ENCODE measurements at places on chromosomes 16 and 17.
A peak's percentile ranks its signal among the peaks of the same experiment; 100 is the strongest.

DNA sequence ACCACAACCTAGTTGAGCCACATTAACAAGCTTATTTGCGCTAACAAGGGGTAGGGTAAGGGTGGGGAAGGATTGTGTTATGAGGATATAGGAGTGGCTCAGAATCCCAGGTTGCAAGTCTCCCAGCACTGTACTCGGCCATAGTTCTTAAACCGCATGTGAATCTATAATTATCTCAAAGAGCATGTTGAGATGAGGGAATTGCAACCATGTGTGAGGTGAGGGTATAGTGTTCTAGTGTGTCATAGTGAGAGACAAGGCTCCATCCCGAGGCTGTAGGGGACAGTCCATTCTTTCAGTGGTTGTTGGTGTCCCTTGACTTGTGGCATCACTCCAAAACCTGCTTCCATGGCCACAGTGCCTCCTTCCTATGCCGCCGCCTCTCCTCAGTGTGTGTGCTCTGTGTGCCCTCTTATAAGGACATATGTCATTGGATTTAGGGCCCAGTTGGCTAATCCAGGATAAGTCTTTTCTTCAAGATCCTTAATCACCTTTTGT, 22.7 kb upstream of the ATP5MC1 start:
- no peak for DNase-seq

DNA sequence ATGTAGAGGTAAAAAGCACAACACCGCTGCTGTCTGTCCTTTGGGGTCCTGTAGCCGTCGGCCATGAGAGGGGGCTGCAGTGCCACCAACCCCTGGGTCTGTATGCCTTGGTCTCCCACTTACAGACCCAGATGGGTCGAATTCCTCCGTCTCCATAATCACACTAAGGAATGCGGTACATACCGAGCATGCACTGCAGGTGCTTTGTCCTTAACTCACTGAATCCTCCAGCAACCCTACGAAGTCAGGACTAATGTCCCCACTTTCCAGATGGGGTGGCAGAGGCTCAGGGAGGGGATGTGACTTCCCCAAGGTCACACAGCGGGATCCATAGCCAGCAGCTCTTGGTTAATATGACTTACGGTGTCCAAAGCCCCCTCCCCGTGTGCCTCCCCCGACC, 219.9 kb upstream of the CIBAR2 start:
- no peak for DNase-seq

GRCh38 chr16:35750701-35751104, 2291.3 kb downstream of the TP53TG3F start:
- DNase-seq: no peak

DNA sequence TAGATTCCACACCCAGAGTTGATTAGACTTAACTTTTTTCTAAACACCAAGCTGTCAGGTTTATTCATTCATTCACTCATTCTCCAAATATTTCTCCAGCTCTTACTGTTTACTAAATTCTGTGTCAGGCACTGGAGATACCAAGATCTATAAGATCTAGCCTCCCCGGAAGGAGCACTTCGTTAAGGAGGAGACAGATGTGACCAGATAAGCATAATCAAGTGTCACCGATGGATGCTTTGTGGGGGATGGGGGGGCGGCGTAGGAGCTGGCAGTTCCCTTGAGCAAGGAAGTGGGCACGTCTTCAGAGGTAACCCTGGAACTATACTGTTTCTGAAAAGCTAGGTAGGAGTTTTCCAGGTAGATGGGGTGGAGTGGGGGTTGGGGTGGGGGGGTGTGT, 3.8 kb upstream of the RPL26 start:
- no peak for DNase-seq

DNA sequence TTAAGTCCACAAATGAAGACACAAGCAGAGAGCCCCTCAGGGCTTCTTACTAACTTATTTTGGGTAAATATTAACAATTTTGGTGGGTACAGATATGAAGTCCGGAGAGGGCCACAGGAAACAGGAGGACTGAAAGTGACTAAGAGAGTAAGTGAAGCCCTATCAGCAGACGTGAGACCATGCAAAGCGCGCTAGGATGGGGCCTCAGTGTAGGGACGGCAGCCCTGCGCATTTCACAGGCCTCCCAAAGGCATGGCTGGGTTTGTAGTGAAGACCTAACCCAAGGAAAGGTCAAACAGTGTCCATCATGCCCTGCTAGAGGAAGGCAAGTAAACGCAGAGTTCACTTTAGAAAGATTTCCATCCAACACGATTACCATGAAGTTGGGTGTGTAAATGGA, 60.0 kb upstream of the SREBF1 start:
- DNase-seq: no peak

GRCh38 chr16:75112734-75113491, 3.7 kb downstream of the LDHD start:
- DNase-seq: no peak

DNA sequence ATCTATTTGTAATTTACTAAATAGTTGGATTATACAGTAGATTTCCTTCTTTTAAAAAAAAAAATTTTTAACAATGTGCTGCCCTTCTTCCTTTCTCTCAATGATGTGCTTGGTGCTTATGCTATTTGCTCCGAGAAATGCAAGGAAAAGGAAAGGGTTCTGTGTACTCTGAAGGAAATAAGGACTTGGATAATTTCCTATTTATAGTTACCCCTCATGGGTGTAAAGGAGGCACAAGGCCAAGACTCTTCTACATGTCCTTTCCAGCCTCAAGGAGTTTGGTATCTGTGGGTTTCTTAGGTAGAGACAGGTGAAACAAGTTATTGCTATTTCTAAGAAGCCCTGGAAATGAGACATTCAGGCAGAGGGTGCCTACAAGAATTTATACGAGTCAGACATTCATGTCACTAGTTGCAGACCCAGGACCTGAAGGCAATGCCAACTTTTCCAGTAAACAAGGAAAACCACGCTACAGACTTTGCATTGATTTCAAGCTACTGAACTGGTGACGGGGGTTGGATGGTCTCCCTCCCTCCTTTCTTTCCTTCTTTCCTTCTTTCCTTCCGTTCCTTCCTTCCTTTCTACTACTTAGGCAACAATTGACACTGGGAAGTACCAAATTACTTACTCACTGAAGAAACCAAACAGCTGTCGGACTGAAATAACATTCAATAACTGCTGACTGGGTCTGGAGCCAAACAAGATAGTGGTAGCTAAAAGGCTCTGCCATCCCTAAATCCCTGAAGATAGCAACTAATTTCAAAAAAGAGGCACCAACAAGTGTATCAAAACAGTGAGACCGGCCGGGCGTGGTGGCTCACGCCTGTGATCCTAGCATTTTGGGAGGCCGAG, 33.8 kb upstream of the GHDC start:
- DNase-seq: peak; percentile 54

GRCh38 chr17:49422714-49423113, 8.0 kb upstream of the PHB1 start:
- no peak for DNase-seq

- DNase-seq: no peak
Measured at GRCh38 chr17:68324114-68324513, 32.8 kb downstream of the ARSG start.

DNA sequence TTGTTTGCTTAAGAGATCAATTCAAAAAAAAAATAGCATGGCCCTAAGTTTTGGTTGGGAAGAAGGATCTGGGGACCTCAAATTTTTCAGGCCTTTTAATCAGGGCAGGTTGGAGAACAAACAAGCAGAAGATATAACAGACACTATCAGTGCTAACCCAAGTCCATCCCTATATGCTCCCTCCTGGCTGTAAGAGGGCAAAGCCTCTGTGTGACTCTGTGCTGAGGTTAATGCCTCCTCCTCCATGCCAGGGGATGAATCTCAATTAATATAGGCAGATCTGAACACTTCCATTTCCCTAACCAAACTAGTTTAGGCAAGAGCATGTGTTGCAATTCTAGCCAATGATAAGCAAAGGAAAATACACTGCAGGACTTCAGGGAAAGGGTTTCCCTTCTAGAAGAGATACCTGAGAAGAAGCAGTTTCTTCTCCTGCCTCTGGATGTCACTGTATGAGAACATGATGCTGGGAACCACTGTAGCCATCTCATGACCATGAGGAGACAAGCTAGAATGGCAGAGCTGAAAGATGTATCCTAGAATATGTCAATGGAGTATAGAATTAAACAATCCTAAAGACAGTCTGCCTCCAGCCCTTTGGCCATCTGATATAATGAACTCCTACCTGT, 76.0 kb downstream of the CHD9NB start:
- peak; percentile 28 for DNase-seq

DNA sequence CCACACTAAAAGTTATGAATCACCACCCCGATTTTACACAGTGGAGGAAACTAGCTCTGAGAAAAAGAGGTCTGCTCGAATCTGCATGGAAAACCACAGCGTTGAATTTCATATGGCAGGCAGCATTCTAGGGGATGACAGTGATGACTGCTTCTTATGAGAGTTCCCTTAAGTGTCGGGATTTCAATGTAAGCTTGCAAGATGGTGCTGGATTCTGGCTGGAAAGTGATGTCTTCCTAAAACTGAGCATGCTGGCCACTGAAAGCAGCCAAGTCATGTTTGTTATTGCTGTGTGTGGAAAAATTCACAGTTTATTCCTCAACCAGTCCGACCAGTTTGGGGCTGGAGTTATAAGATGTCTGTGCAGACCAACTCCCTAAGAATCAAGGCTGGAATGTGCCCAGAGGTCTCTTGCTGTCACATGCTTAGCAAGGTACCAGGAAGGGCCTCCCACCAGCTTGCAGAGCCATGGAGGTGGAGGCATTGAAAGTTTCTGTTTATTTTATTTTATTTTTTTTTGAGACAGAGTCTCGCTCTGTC, 37.2 kb upstream of the GAN start:
- DNase-seq: no peak

DNA sequence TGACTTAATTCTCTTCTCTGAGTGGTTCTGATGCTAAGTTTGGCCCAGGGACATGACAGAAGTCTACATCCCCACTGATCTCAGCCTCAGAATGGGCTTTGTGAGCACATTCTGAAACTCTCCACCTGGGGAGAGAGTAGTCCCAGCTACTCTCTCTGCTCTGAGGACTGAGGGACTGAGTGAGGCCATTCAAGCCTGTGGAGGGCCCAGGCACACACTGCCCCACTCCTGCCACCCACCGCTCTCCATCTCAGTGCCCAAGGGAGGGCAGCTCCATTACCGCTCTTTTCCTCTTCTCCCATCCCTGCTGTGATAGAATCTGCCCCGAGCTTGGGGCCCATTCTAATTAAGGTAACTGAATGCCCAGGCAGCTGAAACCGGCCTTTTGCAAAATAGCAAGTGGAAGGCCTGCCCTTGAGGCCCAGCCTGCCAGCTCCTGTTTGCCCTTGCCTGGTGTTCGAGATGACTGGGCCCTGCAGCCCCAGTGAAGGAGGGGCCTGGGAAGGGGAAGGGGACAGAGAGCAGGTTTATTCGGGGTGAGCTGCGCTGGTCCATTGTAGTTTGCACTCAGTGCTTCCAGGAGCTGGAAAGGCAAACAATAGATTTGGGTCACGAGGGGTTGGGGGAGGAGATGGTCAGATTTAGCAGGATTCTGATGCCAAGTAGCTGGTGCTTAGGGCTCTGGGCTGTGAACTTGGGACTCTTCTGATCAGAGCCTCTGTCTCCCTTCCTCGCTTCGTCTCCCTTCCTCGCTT, 76.2 kb downstream of the RAB11FIP4 start:
- DNase-seq: no peak

- no peak for DNase-seq
Measured at GRCh38 chr16:86726340-86726739, 148.0 kb downstream of the FOXL1 start.

DNA sequence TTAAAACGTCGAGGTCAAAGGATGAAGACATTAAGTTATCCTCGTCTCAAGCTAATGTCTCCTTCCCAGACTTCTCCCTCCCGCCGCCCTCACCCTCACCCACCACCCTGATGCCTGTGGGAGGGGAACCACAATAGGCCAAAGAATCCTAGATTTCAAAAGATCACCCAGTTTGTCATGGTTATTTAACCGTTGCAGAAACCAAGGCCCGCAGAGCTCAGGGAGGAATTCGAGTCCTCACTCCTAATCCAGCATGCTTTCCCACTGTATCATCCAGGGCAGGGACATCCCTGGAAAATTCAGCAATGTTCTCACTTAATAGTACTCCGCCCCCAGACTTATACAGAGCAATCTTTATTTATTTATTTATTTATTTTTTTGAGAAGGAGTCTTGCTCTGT, 41.8 kb upstream of the MYH10 start:
- no peak for DNase-seq

DNA sequence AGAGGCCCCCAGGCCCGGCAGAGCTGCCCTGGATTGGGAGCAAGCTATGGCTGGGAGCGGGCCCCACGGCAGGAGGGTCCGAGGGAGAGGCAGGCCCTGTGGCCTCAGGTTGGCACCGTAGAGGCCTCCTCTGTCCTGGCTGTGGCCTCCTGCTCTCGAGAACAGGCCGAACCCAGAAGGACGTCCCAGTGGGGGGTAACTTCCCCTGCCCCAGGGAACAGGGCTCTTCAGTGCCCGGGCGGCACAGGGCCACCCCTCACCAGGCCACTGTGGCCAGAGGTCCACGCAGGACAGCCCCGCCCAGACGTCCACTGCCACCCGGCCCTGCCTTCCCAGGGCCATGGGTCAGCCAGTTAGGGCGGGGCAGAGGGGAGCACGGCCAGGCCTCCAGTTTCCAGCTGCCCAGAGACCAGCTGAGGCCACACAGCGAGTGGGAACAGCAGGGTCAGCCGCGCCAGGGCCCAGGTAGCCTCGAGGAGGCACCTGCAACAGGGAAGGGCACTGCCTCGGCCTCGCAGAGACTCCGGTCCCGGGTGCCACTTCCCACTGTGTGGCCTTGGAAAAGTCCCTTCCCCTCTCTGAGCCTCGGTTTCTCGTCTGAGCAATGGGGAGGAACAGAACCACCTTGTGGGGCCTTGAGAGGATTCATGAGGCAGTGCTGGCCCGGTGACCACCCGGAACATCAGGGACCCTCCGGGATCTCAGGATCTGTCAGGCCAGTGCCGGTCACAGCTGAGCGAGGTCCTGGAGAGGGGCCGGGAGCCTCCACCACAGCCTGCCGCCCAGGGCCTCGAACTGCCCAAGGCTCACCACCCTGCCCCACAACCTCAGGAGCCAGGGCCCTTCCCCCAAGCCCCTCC, 32.0 kb downstream of the ZNF469 start:
- no peak for DNase-seq

DNA sequence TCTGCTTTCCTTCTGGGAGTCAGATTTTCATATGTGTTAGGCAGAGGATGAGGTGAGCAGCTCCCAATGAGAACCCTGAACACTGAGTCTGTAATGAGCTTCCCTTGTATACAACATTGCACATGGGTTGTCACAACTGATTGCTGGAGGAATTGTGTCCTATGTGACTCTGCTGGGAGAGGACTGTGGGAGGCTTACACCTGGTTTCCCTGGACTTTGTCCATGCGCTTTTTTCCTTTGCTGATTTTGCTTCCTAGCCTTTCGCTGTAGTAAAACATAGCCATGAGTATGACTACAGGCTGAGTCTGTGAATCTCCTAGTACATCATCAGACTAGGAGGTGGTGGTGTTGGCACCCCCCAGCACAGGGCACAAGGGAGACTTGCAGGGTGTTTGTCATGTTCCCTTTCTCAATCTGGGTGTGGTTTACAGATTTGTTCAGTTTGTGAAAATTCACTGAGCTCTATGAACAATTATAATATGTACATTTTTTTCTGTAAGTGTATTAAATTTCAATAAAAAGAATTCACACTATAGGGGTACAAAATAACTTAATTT, 1.7 kb upstream of the PLK1 start:
- no peak for DNase-seq

Data from fibroblast of villous mesenchyme (primary cell).